Hematopoietic multipotent progenitor cell treated with erythropoietin and hydrocortisone succinate and interleukin-3 and kit ligand, for 6 days (in vitro differentiated cells): ENCODE measurements at places on chromosomes 5 and 9.

GRCh38 chr5:144815131-144815530 is 644.5 kb downstream of the KCTD16 start:
- DNase-seq = no peak

DNA sequence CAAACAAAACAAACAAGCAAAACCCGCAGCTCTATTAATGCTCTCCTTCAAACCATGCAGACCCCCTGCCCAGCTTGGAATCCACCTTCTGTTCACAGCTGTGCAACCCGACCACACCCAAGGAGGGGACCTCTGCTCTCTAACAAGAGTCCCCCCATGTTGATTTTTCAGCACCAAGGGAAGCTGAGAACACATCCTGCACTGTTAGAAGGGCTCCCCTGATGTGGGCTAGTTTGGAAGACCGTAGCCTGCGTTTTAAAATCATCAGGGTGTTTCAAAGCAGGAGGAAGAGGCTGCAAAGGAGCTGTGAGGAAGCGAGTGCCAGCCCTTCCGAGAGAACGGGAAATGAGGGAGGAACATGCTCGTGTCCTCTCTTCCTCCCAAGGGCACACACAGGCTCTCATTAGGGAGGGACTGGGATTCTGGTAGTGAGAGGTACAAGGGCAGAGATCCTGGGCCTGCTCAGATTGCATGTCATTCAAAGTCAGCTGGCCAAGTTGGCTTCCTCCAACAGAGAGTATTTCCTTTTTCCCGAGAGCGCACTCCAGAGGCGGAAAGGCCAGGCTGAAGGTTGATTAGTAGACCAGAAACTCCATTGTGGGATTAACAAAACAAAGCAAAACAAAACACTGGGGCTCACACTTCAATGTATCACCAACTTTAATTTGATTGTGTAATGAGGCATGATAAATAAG is 185.9 kb downstream of the SEMA6A start:
- DNase-seq = no peak

- DNase-seq = no peak
These were observed 33.2 kb upstream of the CYFIP2 start for GRCh38 chr5:157232706-157233105.

DNA sequence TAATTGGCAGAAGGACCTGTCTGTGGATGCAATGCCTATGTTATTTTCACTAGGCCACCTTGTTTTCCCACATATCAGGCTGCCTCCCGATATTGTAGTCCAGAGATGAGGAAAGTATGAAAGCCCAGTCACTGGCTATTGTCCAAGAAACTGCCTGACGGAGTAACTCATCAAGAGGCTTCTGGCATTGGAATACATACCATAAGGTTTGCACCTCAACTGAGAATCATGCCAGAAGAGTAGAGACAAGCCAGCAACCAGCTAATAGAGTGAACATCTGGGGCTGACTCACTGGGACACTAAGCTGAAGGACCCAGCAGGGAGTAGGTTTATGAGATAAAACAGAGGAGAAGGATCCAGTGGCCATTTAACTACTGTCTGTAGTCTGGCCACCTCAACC is 137.2 kb upstream of the FST start:
- DNase-seq = no peak

- no peak for DNase-seq
These were observed 182.4 kb upstream of the ATP10B start for GRCh38 chr5:161034451-161034850.

DNA sequence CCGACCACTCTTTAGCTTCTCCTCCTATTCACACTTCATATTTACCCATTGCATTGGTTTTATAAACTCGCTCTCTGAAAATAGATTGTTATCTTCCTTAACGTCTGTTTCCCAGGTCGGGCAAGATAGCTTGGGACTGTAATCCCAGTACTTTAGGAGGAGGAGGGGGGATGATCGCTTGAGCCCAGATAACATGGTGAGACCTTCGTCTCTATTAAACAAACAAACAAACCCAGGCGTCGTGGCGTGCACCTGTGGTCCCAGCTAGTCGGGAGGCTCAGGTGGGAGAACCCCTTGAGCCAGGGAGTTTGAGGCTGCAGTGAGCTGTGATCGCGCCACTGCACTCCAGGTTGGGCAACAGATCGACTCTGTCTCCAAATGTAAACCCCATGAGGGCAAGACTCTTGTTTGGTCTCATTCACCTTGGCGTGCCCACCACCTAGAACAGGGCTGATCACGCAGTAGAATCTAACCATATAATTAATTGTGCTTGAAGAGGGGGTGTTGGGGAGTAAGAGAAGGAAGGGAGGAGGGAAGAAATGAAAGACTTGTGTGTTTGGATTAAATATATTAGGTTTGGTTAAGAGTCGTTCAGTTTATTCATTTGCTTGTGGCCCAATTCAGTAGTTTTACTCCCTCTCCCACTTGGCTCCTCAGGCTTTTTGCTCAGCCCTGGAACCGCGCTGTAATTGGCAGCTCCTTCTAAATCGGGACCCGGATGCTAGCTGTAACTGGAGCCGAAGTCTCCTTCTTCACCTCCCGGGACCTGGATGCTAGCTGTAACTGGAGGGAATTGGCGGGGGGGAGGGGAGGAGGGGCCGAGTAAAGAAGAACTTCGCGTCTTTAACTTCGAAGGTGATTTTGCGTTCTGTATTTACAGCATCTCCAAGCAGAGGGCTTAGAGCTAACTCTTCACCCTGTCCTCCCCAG is 24.9 kb downstream of the CDKN2A start:
- no peak for DNase-seq

DNA sequence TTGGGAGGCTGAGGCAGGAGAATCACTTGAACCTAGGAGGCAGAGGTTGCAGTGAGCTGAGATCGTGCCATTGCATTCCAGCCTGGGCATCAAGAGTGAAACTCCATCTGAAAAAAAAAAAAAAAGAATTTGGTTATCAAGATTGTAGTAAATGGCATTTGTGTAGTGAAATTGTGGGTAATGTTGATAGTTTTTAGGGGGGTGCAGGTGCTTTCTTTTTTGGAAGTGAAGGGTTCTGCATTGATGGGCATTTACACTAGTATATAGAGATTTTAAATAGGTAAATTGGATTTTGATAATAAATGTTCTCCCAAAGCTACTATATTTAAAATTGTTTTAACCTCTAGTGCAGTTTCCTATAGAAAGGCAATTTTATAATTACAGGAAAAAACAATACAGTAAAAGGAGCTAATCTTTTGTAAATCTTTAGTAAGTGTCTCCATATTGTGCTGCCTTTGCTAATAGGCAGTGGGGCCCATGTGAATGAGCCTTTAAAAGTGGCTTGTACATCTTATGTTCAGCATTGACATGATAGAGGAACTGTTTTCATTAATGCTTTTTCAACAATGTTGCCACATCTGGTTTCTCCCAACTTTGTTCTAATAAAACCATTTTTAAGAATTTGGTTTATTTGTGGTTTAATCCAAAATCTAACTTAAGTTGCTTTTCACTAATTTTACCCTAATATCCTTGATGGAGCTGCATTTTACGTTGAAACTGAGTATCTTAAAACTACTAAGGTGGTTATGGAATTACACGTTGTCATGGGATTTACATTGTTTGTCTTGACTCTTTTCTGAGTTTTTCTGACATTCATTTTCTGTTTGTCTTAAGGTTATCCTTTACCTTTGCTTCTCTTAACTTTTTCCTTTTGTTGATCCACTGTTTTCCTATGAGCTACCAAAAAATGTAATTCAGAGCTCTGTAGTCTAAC is 11.1 kb downstream of the MATR3 start:
- DNase-seq = no peak

DNA sequence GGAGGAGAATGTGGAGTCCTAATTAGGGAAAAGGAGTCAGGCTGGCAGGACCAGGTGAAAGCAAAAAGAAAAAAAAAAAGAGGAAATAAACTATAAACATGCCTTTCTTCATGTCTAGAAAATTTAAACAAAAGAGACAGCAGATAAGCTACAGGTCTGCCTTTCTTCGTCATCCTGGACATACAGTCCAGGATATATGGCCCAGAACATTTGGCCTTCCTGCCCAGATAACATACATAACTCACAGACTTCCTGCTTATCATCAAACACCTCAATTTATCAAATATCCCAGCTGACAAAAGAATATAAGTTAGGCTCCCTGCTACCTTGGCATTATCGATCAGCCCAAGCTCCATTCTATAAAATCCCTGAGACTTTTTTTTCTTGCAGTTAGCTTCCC is 11.2 kb downstream of the BTNL8 start:
- no peak for DNase-seq
